ENCODE measurements at places on chromosomes 3 and 15. TPM values are rescaled to one million over a fixed set of nuclear protein-coding genes. Genes with fewer than 3 reads are reported as not detected.

DNA sequence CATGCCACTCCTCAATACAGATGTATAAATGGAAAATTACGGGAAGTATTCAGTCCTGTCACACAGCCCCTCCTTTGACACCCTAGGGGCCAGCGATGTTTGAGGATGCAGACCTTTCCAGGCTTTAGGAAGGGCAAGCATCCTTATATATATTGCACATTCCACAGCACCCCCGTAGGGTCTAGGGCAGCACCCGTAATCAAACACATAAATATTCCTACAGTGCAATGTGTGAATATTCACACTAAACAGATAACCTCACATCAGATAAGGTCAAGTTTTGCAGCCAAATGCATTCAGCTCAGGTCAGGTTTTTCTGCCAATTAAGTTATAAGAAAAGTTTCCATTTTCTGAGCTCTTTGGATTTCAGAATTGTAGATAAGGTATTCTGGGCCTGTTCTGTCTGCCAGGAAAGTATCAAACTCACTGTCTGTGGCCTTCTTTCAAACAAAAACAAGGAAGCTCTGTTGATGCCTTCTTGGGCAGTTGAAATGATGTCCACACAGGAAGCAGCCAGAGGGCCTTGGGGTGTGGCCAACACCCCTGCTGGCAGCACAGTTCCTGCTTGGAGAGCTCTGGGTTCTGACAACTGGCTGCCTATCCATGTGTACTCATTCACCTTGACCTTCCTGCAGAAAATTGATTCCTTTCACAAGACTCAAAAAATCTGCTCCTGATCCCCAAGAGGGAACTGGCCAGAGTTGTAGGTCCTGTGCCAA lies 427.0 kb downstream of the NTRK3 start:
- no peak for DNase-seq

- DNase-seq = no peak
These were observed 236.6 kb downstream of the TBC1D5 start for GRCh38 chr3:17505856-17506255.

DNA sequence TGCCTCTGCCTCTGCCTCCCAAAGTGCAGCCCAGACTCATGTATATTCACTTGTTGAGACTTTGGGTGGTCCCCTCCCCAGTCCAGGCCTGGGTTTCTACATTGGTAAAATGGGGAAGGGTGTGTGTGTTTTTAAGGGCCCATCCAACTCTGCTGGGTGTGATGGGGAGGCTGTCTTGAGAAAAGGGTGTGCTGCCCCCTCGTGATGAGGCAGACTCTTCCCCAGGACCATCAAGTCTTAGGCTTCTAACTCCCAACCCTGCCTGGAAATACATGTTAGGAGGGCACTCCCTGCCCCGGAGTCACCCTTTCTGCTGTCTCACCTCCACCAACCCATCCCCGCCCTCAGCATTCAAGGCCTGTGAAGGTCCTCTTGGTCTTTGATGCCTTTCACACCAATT lies 4.4 kb upstream of the PTPN23 start:
- DNase-seq = no peak

- no peak for DNase-seq
These were observed 805.4 kb upstream of the ALCAM start for GRCh38 chr3:104561324-104561723.

The TLR9 gene
- total RNA-seq = 0.16 TPM
